ENCODE measurements at places on chromosomes 6 and 20.

GRCh38 chr6:6516666-6517458, 71.7 kb upstream of the LY86 start:
- no peak for DNase-seq

GRCh38 chr6:160253714-160254113, 4.9 kb downstream of the SLC22A2 start:
- DNase-seq, result no peak

DNA sequence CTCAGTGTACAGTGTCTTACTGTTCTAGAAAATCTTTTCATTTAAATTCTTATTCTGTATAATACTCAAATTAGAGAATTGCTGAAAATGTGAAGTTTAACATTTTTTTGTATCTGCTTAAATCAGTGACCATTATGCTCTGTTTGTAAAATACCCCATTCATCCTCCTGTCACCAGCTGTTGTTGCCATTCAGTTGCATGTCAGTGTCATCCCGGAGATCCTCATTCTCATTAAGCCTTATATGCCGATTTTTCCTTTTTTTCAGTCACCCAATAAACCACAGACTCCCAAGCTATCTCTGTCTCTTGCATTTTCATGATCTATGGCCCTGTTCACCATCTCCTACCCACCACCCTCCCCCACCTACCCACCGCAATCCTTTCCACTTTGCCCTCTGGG, 20.4 kb downstream of the GTF2H5 start:
- DNase-seq, result no peak

GRCh38 chr6:46135176-46135575, 5.4 kb downstream of the ENPP4 start:
- DNase-seq, result no peak

DNA sequence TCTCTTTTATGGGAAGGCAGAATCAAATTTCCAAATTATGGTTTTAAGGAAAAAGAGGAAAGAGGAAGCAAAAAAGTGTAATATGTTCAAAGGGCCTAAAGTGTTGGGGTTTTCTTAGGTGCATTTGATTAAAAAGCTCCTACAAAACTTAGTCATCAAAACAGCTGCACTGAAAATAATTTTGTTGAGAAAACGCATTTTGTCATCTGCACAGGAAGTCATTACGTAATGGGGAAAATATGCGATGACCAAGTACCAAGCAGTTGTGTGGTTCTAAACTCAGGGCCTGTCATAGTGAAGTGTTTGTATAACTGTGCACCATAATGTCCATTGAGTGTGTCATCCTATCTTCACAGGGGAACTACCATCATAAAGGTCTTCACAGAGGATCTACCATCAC, 15.6 kb downstream of the HAO1 start:
- no peak for DNase-seq

GRCh38 chr6:117354671-117355070, 71.1 kb downstream of the ROS1 start:
- DNase-seq, result no peak

DNA sequence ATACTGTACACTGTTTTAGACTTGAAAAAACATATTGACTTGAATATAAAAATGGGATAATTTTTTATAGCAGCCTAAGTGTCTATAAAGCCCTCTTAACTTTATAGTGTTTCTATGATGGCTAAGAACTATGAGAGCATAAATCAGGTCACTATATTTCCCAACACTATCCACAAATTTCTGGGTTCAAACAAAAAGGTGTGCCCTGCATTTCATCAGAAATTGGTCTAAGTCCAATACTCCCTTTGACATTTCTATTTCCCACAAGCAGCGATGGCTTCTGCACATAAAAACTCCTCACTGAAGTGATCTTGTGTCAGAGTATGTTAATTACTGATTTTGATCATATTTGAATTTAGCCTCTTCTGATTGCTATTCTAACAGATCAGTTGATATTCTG, 143.9 kb downstream of the WDR27 start:
- DNase-seq, result no peak

GRCh38 chr20:41664584-41664983, 46.4 kb upstream of the CHD6 start:
- no peak for DNase-seq

DNA sequence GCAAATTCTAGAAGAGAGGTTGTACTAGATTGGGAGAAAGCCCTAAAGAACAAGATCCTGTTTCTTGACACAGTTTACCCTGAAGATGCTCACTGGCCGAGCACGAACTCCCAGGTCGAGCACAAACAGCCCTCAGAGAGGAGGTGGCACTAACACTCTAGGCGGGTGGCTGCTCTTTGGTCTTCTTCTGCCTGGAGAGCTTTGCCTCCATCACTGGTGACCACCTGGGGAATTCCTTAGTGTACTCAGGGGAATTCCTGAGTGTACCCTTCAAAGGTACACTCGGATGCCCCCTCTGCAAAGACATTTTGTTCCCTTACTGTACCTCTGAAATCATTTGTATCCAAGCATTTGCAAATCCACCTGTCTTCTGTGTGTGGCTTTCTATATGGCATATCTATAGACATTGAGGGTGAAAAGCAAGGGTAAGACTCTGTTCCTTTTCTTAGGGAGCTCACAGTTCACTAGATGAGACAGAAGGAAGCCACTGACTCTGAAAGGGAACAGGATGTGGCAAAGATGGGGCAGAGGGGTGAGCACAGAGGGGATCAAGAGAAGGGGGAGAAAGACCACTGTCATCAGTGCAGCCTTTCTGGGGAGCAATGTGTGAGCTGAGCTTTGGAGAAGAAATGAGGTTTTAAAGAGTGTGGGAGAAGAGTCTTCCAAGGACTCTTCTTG, 169.8 kb upstream of the PROKR2 start:
- no peak for DNase-seq

DNA sequence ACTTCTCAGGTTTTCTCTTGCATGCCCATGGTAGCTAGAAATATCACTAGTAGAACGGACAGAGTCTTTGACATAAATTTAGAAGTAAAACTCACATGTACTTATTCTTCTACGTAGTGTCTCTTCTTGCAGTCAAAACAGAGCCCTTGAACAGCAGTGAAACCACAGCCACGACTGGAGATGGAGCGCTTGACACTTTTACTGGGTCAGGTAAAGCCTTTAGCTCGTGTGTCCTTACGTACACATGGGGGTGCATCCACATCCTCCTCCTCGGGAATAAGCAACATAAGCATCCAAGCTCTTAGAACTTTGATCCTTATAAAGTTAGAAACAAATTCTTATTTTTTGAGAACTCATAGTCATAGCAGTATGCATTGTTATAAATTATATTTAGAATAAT, 215.3 kb downstream of the EYA4 start:
- peak; percentile 18 for DNase-seq

DNA sequence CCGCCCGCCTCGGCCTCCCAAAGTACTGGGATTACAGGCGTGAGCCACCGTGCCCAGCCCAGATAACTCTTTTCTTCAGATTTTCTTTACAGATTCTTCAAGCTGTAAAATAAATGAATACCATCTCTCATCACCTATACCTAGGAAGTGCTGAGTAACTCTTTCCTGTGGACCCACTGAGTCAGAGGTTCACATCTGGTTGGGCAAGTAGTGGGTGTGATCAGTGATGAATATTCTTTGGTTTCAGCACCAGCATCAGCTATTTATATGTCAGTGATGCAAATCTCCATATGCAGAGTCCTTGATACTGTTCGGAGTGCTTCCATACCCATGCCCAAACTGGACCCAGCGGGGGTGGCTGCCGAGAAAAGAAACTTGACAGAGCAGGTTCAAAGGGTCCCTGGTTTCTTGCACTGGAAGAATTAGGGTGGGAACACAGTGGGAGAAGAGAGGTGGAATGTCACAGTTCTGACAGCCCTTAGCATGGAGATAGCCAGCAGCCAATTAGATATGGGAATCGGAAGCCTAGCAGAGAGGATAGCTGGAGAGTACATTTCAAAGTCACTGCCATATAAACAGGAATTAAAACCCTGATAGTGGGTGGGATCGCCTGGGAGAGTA, 64.9 kb upstream of the DDR1 start:
- no peak for DNase-seq

GRCh38 chr6:85580878-85581267, 12.8 kb downstream of the SNX14 start:
- DNase-seq, result no peak

- no peak for DNase-seq
Observed at GRCh38 chr6:76888351-76888750, 574.9 kb downstream of the HTR1B start.

DNA sequence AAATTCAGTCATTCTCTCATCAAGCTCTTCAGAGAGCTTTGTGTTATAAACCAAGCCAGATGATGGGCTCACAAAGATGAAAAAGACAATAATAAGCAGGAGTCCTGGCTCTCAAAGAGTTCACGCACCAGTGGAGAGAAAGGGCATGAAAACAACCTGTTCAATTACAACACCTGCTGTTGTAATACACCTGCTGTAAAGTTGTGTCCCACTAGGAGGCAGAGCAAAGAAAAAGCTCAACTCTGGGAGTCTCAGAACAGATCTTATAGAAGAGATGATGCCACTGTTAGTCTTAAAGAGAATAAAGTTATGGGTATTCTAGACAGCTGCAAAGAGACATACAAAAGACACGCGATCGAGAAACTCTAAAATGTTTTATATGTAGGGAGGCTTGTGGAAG, 100.6 kb downstream of the DCDC2 start:
- DNase-seq, result no peak

DNA sequence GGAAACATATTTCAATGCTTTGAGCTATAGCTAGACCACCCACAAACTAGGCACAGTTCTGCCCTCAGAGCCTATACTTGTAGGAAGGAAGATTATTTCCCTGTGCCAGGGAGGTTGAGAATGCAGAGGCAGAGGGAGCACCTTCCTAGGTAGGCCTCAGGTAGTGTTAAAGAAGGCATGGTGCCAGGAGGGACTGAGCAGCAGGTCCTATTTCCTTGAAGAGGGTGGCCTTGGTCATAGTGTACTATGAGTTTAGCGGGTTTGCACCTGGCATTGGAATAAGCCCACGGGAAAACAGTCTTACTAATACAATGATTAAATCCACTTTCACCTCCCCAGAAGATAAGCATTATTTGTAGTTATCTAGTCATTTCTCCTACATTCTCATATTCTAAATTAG, 375.4 kb downstream of the CDKAL1 start:
- DNase-seq, result no peak

DNA sequence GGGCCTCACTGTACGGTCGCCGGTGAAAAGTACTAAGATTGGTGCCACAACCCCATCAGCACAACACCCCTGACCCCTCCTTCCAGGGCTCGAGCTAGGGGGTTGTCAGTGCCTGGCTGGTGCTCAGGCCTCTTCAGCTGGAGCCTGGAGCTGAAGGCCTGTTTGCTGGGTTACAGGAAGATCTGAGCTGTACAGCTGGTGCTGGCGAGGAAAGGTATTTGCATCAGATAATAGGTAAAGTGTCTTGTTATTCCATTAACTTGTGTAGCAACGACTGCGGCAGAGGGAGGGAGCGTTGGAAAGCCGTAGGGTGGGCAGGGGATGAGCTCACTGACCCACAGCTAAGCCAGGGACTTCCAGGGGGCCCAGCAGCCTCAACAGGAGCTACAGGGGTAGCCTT, 15.8 kb upstream of the SIRPA start:
- DNase-seq, result no peak

DNA sequence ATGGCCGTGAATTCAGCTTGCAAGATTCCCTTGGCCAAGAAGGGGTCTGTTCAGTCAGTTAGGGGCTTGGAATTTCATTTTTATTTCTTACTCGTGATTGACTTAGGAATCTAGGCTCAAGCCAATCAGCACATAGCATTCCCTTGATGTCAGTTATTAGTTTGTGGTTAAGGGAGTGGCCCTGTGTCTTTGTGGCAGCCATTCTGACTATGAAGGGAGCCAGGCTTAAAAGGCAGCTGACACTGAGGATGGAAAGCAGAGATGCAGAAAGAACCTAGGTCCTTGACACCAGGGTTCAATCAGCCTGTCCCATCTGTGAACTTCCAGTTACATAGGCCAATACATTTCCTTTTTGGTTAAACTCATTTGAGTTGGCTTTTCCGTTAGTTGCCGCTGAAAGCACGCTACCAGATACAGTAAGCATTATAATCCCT, 48.1 kb downstream of the MCUR1 start:
- peak; percentile 10 for DNase-seq

DNA sequence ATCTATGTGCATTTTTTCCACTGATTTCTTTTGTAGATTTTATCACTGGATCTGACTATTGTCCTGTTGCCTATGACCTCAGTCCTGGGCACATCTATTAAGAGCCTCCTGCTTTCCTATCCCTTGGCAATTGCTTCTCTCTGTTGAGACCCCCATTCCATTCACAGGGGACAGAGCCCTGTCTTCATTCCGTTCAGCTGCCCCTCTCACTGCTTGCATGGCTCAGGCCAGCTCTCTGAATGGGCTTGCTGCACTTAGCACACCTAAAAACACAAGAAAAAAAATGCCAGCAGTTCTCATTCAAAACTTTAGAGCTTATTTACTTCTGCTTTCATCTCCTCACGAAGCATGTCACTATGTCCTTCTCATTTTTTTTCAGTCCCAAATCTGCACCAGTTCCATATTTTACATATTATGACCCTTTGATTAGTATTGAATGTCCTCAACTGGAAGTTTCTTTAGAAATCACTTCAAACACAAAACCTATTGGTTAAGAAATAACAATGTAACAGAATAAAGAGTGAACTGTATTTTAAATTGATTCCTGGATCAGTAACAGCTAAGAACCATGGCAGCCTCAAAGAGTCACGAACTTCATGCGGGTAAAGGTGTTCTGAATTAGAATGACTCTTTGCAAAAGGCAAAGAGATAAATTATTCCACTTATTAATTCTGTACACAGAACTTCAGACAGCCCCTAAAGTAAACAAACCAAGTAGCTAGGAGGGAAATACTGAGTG, 616.5 kb downstream of the C6orf118 start:
- DNase-seq, result no peak

DNA sequence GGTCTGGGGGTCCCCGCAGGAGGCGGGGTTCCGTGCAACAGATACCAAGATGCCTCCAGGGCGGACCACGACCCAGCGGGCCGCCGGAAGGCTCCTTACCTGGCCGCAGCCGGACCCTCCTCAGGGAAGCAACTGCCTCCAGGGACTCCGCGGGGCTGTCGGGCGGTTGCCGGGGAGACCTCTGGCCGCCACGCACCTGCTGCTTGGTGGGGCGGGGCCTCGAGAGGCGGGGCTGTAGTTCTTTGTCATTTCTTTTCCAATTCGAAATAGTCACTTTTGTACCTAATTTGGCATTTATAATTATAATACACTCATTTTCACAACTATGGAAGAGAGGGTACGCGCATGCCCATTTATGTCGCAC, 647 bp downstream of the AK9 start:
- peak; percentile 49 for DNase-seq

DNA sequence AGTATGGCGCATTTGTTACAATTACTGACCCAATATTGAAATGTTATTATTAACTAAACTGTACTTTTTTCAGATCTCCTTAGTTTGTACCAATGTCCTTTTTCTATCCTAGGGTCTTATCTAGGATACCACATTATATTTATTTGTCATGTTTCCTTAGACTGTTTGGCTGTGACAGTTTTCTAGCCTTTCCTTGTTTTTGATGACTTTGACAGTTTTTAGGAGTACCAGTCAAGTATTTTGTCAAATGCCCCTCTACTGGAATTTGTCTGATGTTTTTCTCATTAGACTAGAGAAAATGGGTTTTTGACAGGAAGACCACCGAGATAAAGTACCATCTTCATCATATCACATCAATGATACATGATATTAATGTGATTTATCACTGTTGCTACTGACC, 14.6 kb downstream of the CCNC start:
- no peak for DNase-seq

- no peak for DNase-seq
Observed at GRCh38 chr20:61956396-61957342, 109.0 kb downstream of the TAF4 start.
